ENCODE measurements at places on chromosomes 6 and 20.

- no peak for DNase-seq
These were observed 663.4 kb upstream of the DEFB115 start for GRCh38 chr20:30594112-30594511.

- no peak for DNase-seq
These were observed 75.8 kb upstream of the AFDN start for GRCh38 chr6:167750956-167751358.

GRCh38 chr6:131683479-131683878 lies 17.7 kb downstream of the OR2A4 start:
- no peak for DNase-seq

DNA sequence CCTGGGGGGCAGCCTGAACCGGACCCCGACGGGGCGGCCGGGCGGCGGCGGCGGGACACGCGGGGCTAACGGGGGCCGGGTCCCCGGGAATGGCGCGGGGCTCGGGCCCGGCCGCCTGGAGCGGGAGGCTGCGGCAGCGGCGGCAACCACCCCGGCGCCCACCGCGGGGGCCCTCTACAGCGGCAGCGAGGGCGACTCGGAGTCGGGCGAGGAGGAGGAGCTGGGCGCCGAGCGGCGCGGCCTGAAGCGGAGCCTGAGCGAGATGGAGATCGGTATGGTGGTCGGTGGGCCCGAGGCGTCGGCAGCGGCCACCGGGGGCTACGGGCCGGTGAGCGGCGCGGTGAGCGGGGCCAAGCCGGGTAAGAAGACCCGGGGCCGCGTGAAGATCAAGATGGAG lies 636 bp downstream of the SRF start:
- peak; percentile 44 for DNase-seq

GRCh38 chr20:56001106-56001785 lies 4.1 kb downstream of the CBLN4 start:
- DNase-seq, result no peak

- DNase-seq, result no peak
These were observed 4.3 kb downstream of the MTG2 start for GRCh38 chr20:62186887-62187866.

- DNase-seq, result no peak
These were observed 27.0 kb upstream of the APMAP start for GRCh38 chr20:25019381-25020155.

DNA sequence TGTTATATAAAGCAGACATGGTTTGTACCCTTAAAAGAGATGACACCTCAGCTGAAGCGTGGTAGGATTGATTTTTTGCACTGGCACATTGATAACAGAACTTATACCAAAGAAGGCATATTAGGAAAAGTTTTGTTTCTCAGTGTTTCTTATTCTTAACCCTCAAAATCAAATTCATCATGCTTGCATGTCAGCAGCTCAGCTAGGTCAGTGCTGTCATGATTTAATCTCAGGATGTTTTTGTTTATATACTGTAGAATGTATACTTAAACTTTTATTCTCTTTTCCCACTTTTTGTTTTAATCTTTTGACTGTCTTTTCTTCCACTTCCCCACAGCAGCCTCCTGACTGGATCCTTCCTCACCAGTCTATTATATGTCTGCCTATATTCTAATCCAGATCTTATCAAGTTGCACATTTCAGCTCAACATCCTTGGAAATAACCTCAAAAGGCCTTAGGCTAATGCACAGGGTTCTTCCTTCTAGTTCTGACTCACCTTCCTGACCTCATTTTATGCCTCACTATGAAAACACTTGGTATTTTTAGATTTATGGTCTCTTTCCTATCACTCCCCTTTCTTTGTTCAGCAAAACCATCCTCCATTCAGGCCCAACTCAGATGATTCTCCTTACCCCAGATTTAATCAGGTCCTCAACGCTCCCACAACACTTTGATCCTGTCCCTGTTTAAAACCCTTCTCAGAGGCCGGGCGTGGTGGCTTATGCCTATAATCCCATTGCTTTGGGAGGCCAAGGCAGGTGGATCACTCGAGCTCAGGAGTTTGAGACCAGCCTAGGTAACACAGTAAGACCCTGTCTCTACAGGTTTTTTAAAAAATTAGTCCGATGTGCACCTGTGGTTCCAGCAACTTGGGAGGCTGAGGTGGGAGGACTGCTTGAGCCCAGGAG lies 7.2 kb downstream of the HEBP2 start:
- DNase-seq, result no peak

GRCh38 chr20:4465855-4466545 lies 255.7 kb upstream of the PRND start:
- DNase-seq, result no peak

- no peak for DNase-seq
These were observed 74.0 kb downstream of the PPP1R3G start for GRCh38 chr6:5159162-5159561.

GRCh38 chr6:53951383-53951782 lies 156.6 kb downstream of the LRRC1 start:
- no peak for DNase-seq

Measured in effector memory CD8-positive, alpha-beta T cell (primary cell).